ENCODE measurements at places on chromosomes 5 and 9.
A peak's percentile ranks its signal among the peaks of the same experiment; 100 is the strongest.

DNA sequence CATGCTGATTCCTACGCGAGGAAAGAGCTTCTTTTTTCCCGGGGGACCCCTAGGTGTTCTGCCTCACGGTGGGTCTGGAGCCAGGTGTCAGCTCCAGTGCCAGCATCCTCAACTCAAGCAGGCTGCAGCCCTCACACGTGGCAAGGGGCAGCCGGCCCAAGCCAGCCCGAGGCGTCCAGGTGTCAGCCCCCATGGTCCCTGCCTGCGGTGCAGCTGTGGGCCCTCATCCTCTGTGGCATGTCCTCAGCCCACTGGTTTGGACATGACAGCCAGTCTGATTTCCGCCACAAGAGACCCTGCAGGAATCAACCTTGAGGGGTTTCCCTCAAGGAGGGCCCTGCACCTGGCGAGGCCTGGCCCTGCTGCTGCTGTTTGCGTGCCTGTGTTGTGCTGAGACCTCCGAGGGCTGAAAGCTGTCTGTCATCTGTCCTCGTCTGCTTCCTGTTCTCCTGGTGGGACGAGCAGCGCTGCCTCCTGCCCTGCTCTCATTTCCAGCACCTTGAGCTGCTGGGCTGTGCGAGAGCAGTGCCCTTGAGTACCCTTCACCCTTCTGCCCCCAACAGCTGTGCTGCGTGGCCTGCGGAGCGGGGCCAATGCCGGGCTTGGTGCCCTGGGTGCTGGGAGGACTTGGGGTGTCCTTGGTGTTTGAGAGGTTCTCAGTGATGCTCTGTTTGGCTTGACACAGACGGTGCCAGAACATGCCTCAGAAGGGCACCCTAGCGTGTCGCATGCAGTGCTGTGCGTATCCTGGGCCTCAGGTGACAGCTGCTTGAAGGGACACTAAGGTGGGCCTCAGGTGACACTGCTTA, 137.6 kb downstream of the CACNA1B start:
- DNase-seq: no peak

DNA sequence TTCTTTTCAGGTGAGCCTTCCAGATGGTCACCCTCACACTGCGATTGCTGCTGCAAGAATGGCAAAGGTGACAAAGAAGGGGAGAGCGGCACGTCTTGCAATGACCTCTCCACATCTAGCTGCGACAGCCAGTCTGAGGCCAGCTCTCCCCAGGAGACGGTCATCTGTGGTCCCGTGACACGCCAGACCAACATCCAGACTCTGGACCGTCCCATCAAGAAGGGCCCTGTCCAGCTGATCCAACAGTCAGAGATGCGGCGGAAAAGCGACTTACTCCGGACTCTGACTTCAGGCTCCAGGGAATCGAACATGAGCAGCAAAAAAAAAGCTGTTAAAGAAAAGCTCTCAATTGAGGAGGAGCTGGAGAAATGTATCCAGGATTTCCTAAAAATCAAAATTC, 303.0 kb downstream of the KCTD16 start:
- DNase-seq: no peak

GRCh38 chr9:112348257-112349007, 15.0 kb upstream of the PTBP3 start:
- DNase-seq: peak; percentile 72

GRCh38 chr9:133945977-133946753, 46.0 kb downstream of the VAV2 start:
- no peak for DNase-seq

DNA sequence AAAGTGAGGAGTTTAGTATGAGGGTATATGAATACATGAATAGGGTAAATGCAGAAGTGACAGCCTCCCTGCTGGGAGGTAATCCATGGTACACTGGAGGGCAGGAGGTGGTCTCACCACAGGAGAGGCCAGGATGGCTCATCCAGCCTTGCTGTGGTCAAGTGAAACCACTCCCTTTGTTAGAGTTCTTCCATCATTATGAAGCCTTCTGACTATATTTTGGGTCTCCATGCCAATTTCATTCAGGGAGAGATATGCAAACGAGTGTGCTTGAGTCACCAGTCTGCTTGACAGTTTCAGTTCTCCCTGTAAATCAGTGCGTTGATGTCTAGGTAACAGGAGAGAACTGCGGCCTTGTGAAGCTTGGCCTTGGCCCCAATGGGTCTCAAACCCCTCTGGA, 16.4 kb downstream of the PPP3R2 start:
- no peak for DNase-seq

DNA sequence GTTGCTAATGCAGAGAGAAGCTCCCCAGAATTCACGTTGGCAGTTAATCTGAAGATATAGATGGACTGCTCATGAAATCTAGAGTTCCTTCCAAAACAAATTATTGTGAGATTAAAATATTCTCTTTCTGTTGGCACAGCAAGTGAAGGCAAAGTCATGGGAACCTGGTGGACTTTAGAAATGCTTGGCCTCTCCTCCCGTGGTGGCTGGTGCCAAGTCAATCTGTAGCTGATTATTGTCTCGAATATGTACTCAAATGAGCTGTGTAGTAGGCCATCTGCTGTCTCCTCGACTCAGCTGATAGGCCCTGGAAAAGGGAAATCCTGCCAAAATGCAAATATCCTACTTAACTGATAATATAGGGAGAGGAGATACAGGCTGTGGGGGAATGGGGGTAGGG, 69.3 kb downstream of the DAPK1 start:
- DNase-seq: peak; percentile 48

GRCh38 chr9:111058166-111058565, 19.9 kb upstream of the LPAR1 start:
- no peak for DNase-seq

DNA sequence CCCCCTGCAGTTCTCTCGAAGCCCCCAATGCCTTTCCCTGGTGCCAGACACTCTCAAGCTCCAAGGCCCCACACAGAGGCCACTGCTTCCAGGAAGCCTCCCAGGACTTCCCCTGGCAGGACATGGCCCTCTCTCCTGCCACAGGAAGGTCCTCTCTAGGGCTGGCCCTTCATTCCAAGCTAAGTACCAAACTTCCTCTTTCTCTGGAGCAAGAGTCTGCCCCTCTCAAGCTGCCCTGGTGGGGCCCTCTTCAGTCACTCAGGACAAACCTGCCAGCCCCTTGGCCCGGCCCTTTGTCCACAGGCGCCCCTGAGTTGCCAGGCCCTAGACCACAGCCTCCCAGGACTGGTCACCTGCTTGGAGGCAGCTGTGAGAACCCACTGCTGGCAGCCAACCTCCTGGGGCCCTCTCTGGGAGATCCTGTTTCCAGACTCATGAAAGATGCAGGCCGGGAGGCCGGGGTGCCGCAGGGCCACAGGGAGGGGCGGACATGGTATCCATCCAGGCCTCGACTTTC, 6.6 kb downstream of the NINJ1 start:
- no peak for DNase-seq

- no peak for DNase-seq
These were observed 115.5 kb downstream of the SLC12A2 start for GRCh38 chr5:128199104-128199503.

GRCh38 chr9:107283623-107284616, 841 bp downstream of the RAD23B start:
- peak; percentile 73 for DNase-seq

DNA sequence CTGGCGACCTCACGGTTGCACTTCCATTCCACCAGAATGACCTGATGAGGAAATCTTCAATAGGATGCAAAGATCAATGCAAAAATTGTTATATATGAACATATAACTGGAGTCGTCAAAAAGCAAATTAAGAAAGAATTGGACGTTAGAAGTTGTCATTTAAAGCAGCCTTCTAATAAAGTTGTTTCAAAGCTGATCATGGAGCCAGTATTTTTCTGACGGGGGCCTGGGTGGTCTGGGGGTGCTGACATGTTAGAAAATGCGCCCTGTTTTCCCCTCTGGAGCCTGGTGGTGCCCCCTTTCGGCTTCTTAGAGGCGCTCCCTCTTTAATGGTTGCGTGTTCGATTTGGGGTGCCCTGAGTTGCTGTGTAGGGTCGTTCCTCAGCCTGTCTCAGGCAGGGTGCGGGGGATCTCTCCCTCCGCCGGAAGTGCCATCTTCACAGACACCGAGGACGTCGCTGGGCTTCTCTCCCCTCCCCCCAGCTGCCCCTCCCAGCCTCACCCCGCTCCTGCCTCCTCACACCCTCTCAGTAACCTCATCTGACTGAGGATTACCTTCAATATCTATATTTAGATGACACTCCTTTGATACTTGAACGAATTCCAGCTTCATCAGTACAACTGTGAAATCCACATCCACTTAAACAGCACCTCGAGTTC, 18.3 kb downstream of the PTGES2 start:
- no peak for DNase-seq

DNA sequence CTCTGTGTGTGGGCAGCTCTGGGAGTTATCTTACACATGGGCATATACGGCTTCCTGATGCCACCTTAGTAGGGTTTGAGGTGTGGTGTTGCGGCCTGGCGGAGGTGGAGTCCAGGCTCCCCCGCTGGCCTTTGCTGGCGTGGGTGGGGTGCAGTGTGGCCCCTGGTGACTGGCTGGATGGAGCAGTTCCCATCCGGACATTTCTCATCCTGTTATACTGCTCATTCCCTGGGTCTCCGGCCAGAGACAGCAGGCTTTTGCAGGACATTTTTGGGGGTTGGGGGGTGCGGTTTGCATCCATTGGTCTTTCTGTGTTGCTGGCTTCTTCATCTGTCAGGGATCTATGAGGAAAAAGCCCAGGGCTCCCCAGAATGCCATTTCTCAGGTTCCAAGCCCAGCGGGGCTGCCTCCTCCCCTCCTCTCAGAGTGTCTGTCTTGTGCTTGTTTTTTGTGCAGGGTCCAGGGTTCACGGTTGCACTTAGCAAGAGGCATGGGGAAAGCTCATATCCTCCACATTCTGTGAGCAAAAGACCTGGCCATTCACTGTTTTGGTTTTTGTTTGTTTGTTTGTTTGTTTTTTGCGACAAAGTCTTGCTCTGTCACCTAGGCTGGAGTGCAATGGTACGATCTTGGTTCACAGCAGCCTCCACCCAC, 22.3 kb downstream of the NDUFS6 start:
- DNase-seq: no peak

GRCh38 chr9:16119261-16120230, 566.7 kb downstream of the CCDC171 start:
- DNase-seq: no peak

GRCh38 chr5:173974688-173975239, 14.2 kb upstream of the C5orf47 start:
- DNase-seq: no peak

GRCh38 chr5:64811050-64811640, 42.4 kb downstream of the CWC27 start:
- peak; percentile 84 for DNase-seq

DNA sequence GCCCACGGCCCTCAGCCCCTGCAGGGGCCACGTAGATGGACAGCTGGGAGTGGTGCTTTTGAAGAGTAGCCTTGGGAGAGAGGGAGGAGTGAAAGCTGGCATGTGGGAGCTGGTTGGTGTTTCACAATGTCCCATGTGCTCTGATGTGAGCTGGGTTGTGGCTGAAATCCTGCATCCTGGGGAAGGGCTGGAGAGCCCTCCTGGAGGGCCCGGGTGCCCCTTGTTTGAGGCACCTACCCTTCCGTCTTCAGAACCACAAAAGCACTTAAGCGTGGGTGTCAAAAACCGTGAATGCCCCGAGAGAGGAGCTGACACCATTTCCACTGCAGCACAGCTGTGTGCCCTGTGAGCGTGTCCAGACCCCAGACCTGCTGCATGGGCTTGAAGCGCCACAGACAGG, 199.1 kb upstream of the ZNF618 start:
- DNase-seq: no peak

GRCh38 chr9:128341435-128341849, 1.1 kb downstream of the SLC27A4 start:
- peak; percentile 79 for DNase-seq

GRCh38 chr5:41956943-41957342, 31.9 kb downstream of the FBXO4 start:
- no peak for DNase-seq

- no peak for DNase-seq
These were observed 123.1 kb upstream of the PHYKPL start for GRCh38 chr5:178355671-178356070.

DNA sequence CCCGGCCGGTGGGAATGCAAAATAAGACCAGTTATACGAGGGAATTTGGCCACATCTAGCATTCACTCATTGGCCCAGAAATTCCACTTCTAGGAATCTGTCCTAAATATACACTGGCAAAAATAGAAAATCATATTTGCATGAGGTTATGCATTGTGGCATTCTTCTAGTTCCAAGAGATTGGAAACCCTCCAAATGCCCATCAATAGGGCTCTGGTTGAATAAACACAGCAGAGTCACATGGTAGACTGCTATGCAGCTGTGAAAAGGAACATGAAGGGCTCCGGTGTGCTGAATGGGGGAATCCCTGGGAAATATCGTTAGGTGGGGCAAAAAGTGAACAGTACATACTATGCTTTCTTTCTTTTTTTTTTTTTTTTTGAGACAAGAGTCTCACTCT, 36.8 kb downstream of the PTGES start:
- DNase-seq: no peak

DNA sequence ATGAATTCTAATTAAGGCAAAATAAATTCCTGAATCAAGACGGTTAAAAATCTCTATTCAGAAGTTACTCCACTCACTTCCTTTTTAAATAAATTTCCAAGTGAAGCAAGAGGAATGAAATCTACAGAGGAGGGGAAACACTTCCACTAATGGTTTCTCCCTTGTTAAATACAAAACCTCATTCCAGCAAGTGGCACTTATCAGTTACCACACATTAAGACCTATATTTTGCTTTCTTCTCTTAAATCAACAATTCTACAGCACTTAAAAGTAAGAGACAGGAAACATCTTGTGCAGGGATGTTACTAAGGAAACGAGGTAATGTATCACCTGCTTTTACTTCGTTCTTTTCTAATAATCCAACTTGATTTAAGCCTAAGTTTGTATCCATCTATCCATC, 172.6 kb downstream of the RAPGEF6 start:
- no peak for DNase-seq

DNA sequence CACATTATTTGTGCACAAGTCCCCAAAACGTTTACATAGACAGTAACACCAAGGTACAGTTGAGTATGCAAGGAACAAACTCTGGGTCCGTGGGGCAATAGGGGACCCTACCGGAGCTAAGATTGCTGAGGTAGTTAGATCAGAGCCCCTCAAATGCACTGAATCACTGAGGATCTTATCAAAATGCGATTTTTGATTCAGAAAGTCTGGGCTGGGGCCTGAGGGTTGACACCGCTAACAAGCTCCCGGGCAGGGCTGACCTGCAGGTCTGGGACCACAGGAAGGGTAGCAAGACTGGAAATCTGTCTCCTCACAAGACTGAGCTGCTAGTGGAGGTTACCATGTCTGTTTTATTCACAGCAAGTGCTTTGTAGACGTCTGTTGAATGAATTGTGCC, 1.8 kb upstream of the IL3 start:
- DNase-seq: no peak

DNA sequence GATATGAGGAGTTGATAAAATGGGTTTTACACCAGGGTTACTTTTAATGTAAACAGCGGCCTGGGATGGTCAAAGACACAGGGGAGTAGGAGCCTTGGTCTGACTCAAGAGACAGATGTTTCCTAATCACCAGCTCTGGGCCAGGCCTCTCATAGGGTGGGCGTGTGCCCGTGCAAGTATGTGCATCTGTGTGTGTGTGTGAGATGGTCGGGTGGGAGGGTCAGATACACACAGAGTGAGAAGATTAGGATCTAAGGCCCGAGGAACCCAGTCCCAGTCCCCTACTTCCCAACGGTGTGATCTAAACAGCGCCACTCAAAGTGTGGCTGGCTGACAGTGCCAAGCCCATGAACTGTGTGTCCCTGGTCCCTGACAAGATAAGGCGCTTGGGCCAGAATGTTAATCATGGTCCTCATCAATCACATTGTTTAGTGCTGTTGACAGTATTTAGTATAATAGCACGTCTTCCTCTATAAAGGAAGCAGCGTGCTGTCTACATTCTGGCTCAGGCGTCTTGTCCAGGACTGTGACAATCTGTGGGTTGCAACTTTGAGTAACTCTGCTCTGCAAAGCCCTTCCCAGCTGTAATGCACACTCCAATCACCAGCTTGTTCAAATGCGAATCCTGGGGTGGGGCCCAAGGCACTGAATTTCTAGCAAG, 173.7 kb downstream of the DAB2IP start:
- DNase-seq: no peak

Data from lung microvascular endothelial cell (primary cell).